Stimulated activated CD4-positive, alpha-beta T cell treated with anti-CD3 and anti-CD28 coated beads, Interleukin-15, amount 100 ng/mL, for 1 hour (primary cell): ENCODE measurements at places on chromosomes 12 and 14.

DNA sequence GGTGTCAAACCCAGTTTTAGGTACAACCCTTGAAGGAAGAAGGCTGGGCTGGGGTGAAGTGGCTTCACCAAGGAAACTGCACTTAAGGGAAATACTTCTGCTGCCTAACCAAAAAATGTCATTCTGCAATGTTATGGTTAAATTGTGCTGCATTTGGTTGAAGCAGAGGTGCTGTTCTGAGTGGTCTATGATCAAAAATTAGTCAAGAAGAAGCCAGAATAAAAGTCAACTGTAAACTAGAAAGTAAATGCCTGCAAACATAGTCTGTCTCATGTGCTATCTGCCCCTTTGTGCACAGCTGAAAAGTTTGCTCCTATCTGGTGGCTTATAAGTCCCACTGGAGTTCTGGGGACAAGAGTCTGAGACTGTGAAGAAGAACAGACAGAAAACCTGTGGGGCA lies 158.8 kb downstream of the C12orf42 start:
- DNase-seq, result no peak

- DNase-seq, result no peak
These were observed 780.2 kb upstream of the SEL1L start for GRCh38 chr14:82313889-82314288.

DNA sequence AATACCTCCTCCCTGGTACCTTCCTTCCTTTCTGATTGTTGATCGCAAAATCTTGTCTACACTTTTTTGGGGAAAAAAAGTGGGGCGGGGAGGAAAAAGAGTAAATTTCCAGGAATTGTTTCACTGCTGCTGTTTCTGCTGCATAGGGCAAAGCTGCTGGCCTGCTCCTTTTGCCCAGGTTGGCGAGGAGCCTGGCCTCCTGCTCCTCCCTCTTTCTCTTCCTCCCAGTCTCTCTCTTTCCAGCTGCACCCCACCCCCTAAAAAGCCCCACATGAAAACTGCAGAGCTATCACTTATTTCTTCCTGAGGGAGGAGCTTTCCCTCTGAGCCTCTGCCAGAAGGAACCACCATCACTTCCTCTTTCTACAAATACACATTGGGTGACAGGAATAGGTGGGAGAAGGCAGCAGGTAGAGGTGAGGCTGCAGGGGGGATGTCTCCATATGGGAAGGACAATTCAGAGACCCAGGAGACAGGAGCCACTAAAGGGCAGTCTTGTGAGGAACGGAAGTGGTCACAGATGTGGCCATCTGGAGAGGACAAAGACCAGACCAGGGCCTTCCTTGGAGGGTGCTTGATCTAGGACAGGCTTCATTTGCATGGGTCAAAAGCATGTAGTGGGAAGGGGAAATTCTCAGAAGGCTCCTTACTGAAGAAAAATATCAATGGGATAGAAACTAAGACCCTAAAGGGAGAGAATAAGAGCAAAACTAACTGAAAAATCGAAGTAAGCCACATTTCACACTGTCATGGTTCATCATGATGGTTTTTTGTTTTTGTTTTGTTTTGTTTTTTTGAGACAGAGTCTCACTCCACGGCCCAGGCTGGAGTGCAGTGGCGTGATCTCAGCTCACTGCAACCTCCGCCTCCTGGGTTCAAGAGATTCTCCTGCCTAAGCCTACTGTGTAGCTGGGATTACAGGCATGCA lies 14.8 kb downstream of the ZBTB39 start:
- no peak for DNase-seq

DNA sequence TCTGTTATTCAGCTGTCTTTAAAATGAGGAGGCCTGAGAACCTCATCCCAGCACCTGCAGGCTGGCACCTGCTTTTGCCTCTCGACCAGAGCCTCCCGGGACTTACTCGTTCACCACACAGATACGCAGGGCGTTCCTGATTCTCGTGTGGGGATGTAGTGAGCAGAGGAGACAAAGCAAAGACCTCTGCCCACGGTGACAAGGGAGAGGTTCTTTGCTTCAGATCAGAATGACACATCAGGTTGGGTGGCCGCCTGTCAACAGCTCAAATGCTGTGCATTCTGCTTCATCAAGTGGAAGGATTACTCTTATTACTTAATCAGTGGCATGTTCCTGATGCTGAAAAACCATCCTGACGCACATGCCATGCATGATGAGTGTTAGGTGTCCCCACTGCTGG lies 24.4 kb downstream of the DEGS2 start:
- DNase-seq, result no peak

- no peak for DNase-seq
These were observed 26.3 kb upstream of the CPM start for GRCh38 chr12:68959143-68959858.
